Gastrocnemius medialis (tissue), 4 donors: ENCODE measurements at places on chromosomes 3 and 15. TPM values are rescaled to one million over a fixed set of nuclear protein-coding genes. Genes with fewer than 3 reads are reported as not detected.

DNA sequence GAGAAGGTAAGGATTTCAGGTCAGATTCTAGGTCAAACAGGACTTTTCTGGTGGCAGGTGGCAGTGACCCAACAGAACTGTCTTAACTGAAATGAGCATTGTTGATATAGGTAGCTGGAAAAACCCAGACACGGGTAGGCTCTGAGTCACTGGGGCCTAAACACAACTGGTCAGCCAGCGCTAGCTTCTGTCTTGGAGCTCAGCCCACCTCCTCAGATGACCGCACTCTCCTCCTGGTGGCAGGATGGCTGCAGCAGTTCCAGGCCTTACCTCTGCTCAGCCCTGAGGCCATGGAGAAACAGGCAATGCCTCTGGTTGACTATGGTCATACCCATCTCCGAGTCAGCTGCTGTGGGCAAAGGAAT lies 61.1 kb upstream of the GATA2 start:
- no peak for DNase-seq

- no peak for DNase-seq
Measured at GRCh38 chr3:73049319-73049718, 12.1 kb upstream of the EBLN2 start.

PARP3 gene
- total RNA-seq, result 11.9 TPM

GRCh38 chr3:105466495-105467404 lies 100.0 kb downstream of the ALCAM start:
- DNase-seq, result no peak

DNA sequence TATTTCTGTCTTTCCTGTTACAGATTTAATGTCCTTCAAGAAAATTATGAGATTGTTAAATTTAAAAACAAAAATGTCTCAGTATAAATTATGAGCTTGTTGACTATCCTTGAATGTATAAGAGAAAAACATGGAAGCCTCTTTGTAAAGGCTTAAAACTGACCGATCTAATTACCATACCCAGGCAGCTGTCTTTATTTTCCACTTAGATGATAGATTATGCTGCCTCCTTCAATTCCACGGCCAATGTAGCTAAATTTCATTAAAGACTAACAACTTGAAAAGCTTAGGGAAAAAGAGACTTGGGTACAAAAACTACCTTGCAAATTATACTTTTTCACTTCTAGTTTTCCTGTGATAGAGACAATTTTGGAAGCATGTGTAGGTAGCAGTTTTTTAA lies 88.3 kb downstream of the ATP10A start:
- no peak for DNase-seq

- no peak for DNase-seq
Measured at GRCh38 chr3:113575206-113575605, 42.9 kb downstream of the SIDT1 start.

DNA sequence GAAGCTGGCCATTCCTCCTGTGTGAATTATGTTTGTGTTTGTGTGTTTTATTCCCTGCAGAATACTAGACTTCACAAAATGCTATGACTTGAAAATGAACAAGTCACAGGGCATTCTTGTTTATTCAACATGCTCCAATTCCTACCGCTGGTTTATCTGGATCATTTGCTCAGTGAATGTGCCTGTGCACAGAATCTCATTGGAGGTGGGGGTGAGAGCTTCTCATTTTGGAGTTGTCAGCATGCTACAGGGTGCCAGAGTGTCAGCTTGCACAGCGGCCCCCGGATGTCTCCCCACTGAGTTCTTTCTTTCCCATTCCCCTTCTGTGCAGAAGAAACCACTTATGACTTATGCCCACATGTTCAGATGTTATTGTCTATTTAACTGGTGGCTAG lies 428.7 kb downstream of the ROBO2 start:
- no peak for DNase-seq

- DNase-seq, result no peak
Measured at GRCh38 chr15:47374222-47374621, 343.1 kb upstream of the SEMA6D start.

GRCh38 chr3:146283781-146284445 lies 33.0 kb upstream of the PLSCR4 start:
- DNase-seq, result no peak

THRB gene
- 25.2 TPM for total RNA-seq

DNA sequence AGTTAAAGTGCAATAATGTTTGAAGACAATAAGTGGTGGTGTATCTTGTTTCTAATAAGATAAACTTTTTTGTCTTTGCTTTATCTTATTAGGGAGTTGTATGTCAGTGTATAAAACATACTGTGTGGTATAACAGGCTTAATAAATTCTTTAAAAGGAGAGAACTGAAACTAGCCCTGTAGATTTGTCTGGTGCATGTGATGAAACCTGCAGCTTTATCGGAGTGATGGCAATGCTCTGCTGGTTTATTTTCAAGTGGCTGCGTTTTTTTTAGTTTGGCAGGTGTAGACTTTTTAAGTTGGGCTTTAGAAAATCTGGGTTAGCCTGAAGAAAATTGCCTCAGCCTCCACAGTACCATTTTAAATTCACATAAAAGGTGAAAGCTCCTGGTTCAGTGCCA lies 2.7 kb downstream of the RPL15 start:
- DNase-seq, result no peak

GRCh38 chr15:44719293-44719999 lies 8.1 kb downstream of the B2M start:
- no peak for DNase-seq

DNA sequence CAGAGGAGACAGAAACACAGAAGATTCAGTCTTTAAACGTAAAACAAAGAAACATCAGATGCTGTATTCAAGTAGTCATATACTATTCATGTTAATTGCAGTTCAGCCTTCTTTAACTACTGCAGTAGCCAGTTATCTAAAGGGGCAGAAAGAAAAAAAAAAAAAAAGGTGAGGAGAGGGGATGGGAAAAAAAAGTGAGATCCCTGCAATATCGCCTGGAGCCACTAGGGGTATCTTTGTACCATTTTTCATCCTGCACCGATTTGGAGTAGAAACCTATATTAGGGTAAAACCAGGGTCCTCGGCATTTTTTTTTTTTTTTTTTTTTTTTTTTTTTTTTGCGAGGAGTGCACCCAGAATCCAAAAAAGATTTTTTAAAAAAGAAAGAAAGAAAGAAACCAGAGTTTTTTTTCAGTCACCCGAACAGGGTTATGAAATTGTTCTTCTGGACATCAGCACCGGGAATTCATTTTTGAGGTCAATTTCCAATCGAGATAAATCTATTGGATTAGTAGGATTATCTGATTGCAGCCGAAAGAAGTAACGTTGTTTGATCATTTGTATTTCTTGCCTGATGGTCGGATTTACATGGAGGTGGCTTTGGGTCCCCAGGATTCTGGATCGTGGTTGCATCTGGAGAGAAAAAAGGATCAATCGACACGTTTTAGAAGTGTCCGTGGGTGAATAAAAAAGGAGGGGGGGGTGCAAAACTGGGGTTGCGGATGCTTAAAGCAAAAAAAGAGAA lies 186.7 kb downstream of the NLGN1 start:
- DNase-seq, result no peak

DNA sequence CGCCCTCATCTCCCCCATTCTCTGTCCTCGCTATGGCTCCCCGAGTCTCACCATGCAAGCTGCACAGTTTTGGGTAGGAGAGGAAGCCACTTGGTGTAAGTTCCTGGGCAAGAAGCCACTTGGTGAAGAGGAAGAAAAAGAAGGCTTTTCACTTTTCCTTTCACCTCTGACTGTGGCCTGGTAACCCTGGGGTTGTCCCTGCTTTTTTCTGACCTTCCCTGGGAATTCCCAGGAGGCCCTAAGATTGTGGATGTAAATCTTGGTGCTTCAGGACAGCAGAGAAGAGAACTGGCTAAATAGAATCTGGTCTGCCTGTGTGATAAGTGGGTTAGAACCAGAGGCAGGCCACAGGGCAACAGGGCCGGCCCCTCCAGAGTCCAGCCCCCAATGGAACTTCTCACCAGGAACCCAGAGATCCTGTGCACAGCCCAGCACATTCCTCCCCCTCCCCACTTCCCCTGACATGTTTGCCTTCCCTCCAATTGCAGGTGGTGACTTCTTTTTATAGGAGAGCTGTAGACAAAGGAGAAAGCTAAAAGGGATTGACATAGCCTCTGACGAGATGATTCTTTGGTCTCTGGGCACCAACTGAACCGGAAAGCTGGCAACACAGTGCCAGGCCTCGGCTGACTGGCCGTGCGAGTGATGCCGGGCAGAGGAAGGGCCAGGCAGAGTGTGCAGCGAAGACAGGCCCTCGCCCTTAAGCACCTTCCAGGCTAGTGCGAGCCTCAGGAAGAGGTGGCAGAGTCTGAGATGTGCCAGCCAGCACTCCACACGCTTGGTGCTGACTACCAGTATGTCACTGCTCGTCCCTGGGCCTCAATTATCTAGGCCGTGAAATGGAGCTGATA lies 19.4 kb upstream of the SKOR1 start:
- DNase-seq, result no peak

KNG1 gene
- total RNA-seq, result not detected

CSPG5 gene
- 0.87 TPM for total RNA-seq

DNA sequence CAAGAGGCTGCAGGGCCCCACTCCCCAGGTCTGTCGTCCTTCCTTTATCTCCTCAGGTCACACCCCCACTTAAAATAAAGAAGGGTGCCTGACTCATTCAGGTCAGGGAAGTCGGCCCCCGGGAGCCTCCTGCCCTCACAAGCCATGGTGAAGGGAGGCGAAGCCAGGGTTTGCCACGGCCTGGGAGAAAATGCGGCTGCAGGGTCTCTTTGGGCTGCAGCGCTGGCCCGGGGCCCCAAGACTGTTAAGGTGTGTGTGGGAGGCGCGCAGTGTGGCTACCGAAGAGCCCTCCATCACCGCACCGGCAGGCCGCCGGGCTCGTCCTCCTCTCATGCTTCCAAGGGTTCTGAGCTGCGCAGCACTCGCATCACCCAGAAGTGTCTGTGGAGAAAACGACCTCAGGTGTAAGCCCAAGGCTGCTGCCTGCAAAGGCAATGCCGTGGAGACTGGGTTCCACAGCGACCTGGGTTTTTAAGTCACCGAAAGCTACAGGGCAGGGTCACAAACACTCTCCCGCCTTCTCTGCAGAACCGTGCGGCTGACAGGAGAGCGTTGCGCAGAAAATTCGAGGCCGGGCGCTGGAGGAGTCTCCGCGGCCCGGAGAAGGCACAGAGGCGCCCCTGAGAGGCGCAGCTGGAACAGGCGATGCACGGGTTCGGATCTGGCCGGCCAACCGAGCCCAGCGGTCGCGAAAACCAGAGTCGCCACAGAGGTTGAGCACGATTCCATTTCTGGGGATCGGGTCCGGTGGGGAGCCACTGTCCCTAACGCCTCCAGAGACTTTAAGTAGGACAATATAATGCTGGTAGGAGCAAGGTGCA lies 8.7 kb downstream of the FOXL2 start:
- DNase-seq, result no peak

GOLGA6L2 gene
- total RNA-seq, result not detected

MAPKAPK3 gene
- 466 TPM for total RNA-seq

DNA sequence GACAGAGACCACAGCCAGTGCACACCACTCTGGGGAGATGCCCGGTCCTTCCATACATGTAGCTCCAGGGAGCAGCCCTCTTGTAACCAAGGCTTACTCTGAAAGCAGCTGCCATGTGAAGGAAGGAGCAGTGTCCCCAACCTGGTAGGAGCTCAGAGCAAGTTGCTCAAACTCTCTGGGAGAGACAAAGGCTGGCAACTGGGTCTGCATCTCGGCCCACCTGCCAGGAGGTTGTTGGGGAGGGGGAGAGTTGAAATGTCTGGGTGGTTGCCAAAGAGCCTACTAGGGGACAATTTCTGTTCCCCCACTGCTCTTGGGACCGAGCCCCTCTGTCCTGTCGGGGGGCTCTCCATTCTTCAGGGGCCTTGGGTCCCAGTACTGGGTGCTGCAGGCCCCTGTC lies 309.9 kb downstream of the TLE3 start:
- no peak for DNase-seq

DNA sequence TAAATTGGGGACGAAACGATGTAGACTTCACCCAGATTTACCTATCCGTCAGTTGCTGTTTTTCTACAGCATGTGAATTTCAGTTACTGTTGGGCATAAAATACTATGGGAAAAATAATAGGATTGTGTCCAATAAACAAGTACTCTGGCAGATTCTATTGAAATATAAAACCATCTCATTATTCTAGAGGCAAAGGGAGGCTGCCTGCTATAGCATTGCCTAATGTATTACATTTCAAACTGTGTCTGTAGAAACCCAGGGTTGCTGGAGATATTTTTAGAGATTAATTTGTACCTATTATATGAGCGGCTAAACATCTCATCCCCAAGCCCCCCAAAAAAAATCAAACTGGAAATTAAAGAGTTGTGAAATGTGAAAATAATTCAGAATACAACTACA lies 159.6 kb upstream of the IL12A start:
- DNase-seq, result no peak

NRG4 gene
- total RNA-seq, result 9.8 TPM

DNA sequence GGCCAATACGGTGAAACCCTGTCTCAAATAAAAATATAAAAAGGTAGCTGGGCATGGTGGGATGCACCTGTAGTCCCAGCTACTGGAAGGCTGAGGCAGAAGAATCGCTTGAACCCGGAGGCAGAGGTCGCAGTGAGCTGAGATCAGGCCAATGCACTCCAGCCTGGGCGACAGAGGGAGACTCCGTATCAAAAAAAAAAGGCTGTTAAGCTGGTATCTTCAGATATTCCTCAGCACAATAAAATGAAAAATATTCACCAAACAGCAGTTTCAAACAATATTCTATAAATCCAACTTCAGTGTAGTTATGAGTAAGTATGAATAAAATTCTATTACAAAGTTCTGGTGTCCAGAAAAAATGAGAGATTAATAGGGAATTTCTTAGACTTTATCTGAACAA lies 14.2 kb downstream of the DENND4A start:
- DNase-seq, result no peak

NME9 gene
- 7.3 TPM for total RNA-seq

MNS1 gene
- 0.66 TPM for total RNA-seq

GRCh38 chr15:65086680-65087111 lies 10.2 kb downstream of the KBTBD13 start:
- no peak for DNase-seq

DNA sequence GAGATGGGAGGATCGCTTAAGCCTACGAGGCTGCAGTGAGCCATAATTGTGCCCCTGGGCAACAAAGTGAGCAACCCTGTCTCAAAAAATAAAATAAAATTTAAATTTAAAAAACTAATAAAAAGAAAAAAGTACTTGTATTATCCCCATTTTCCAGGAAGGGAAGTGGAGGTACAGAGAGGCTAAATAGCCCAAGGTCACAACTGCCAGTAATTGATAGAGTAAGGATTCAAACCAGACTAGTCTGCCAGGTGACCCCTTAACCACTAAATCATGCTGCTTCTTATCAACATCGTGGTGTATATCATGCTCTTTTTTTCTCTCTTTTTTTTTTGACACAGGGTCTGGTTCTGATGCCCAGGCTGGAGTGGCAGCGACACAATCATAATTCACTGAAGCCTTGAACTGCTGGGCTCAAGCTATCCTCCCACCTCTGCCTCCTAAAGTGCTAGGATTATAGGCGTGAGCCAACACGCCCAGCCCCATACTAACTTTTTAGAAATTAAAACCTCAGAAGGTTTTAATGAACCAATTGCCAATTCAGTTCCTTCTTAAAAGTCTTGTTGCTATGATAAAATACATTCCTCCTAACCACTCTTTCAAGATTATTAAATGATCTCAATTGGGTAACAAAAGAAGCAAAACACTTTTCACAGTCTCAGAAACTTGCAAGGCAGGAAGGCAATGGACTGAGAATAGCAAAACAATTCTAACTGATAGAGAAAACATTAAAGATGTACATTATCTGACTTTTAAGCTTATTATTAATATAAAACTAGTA lies 30.5 kb downstream of the HERC1 start:
- no peak for DNase-seq
